ENCODE measurements at places on chromosomes 7 and 10.

DNA sequence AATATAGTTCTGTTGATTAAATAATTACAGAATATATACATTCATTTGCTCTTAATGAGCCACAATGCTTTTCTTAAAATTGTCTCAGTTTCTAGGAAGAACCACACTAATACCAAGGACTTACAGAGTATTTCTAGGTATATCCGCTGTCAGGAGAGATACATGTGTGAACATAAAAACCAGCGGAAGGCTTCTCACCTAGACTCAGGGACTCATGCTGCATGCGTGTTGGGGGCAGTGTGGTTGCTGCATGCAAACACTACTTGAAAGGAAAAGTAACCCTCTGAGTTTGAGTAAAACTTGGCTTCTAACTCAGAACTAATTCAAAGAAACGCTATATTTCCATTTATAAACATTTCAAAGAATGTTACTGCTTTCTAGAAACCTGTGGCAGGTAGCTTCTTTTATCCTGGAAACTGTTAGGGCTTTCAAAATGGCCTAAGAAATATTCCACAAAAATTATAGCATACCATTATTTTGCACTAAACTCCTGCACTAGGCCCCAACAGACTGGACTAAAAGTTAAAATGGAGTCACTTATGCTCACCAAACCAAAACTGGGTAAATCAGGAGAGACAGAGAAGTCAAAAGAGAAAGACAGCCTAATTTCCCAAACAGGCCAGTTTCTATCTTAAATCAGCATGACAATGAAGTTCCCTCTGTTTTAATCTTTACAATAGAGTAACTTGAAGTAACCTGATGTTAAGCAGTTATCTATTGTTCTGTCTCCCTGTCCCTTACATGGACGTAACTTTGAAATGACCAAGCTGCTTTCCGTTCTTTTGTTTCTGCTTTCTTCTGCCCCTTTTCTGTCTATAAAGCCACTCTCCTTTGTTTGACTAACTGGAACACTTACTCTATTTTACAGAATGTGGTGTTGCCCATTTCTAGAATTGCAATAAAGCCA lies 95.2 kb upstream of the FAM133B start:
- peak; percentile 44 for DNase-seq

- DNase-seq, result no peak
Observed at GRCh38 chr7:127793582-127793981, 141.6 kb downstream of the SND1 start.

- DNase-seq, result no peak
Observed at GRCh38 chr10:126042354-126042753, 146.0 kb downstream of the FANK1 start.

DNA sequence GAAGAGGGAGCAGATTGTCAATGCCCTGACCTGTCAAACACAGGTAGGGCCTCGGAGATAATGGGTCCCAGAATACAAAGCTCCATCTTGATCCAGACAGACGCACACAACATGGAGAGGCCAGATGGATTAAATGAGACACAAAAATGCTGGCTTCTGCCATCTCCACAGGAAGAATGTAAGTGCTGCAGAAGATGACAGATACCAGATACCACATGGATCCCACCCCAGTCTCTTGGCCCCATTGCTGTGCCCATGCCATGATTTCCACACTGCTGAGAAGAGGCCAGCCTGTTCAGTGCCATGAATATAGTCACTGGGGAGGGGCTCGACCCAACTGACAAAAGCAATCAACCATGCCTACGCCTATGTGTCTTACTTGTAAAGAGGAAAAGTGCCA lies 487.9 kb downstream of the PARD3 start:
- DNase-seq, result no peak

DNA sequence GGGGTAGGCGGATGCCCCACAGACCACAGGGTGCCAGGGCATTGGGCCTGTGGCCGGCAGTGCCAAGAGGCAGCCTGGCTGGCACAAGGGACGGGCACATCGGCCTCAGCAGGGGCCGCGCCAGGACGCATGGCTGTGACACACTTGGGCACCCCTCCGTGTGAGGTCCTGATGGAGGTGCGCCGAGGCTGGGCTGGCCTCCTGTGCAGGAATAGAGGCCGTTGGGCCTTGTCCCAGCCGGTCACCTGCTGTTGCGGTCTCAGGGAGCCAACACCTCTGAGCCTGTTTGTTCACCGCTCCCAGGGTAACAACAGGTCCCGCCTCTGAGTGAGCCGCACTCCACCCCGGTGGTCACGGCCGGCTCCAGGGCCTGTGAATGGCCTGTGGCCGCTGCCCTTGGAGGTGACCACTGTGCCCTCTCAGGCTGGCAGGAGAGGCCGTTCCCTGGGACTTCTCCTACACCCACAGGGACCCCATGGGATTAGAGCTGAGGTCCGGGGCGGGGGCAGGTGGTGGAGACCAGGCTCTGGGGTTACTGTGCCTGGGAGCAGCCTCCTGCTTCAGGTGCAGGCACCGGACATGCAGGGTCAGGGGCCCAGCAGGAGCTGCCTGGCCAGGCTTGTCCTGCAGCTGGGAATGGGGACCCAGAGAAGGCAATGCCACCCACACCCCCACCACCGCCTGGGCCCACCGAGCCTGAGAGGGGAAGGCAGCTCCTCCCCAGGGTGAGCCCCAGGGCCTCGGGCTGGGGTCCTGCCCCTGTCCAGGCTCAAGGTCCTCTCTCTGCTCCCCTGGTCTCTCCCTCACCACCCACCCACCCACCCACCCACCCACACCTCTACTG lies 12.0 kb downstream of the PWWP2B start:
- no peak for DNase-seq

GRCh38 chr10:126538439-126539135 lies 131.9 kb downstream of the C10orf90 start:
- DNase-seq, result no peak

DNA sequence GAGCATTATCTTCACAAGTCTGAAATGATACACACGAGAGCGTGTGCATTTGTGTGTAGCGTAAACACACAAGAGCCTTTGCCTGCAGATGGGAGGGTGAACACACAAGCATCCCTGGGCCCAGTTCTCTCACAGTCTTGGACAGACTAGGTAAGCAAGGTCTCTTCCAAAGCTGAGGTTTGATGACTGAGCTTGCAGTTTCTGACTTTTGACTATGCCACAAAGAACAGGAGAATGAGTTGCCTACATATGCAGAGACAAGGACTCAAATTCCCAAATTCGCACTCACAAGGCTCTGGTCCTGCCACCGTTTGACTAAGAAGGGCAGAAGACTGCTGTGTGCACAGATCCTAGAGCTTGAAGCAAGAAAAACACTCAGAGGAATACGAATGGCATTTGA lies 55.8 kb downstream of the FAM53B start:
- DNase-seq, result no peak

GRCh38 chr7:2105917-2106316 lies 126.8 kb downstream of the MAD1L1 start:
- no peak for DNase-seq

DNA sequence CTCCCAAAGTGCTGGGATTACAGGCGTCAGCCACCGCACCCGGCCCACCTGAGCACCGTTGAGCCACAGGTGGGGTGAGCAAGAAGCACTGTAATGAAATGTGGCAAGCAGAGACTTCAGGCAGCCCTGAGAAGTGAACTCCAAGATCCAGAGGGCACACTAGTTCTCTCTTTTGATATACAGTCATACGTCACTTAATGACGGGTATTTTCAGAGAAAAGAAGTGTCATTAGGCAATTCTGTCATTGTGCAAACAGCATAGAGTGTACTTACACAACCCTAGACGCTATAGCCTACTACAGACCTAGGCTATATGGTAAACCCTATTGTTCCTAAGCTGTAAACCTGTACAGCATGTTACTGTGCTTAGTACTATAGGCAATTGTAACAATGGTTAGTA lies 7.9 kb downstream of the PANK1 start:
- DNase-seq, result no peak

DNA sequence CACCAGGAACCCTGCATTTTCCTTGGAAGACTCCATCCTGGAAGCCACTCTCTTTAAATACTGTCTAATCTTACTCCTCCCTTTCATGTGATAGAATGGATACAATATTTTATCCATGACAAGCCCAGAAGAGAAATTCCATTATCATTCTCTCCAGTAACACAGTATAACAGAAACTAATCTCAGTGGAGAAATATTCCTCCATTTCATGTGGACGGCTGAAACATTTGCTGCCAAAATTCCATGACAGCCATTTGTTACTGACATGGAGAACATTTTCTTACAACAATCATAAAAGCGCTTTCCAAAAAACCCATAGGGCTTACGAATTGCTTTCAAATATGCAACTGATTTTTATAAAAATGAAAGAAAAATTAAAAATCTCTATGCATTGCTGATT lies 392.8 kb upstream of the KLF6 start:
- no peak for DNase-seq

- DNase-seq, result no peak
Observed at GRCh38 chr7:18167815-18168214, 140.2 kb upstream of the PRPS1L1 start.

DNA sequence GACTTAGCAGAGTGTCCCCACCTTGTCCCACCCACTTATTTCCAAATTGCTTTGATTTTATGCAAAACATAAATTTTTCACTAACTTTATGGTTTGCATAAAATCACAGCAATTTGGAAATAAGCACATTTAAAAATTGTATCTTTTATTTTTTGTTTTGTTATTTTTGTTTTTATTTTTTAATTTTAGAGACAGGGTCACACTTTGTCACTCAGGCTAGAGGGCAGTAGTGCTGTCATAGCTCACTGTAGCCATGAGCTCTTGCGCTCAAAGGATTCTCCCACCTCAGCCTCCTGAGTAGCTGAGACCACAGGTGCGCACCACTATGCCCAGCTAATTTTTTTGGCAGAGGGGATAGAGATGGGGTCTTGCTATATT lies 43.2 kb downstream of the APBB1IP start:
- DNase-seq, result no peak

- DNase-seq, result no peak
Observed at GRCh38 chr7:66352071-66352470, 146.9 kb downstream of the TPST1 start.

DNA sequence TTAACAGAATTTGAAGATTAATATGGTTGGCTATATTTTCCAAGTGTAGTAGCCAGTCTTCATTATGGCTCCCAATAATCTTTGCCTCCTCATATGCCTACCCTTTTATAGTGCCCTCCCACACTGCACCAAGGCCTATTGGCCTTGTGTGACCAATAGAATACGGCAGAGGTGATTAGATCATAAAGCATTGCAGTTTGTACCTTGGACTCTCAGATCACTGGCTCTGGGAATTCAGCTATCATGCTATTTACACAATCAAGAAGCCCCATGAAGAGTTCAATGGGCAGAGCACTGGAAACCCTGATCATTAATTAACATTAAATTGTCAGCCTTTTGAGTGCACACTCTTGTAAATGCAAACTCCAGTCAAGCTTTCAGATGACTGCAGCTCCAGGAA lies 154.5 kb upstream of the MAGI2 start:
- DNase-seq, result no peak

- no peak for DNase-seq
Observed at GRCh38 chr7:122199171-122199570, 55.1 kb upstream of the AASS start.

DNA sequence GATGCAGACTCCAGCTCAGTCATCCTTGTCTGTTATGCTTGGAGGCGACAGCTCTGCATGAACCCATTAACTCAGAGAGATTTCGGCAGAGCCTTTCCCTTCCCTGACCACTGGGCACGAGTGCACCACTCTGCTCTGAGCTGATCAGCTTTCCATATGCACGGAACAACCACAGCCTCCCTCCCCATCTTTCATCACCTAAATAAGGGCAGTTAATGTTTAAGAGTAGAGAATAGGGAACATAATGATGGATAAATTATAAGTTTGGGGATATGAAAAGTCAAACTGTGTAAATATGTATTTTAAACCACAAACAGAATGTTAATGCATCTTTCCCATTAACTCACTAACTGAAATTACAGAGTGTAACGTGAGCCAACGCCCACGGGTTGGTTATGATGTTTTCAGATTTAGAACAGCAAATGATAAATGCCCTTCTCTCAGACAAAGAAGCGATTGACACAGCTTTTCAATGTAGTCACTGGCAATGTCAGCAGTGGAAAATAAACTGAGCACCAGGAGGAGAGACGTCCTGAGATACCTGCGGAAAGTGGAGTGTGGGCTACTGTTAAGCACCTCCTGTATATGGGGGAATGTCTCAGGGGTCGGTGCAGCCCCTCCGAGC lies 658.2 kb downstream of the LRMDA start:
- DNase-seq, result no peak

DNA sequence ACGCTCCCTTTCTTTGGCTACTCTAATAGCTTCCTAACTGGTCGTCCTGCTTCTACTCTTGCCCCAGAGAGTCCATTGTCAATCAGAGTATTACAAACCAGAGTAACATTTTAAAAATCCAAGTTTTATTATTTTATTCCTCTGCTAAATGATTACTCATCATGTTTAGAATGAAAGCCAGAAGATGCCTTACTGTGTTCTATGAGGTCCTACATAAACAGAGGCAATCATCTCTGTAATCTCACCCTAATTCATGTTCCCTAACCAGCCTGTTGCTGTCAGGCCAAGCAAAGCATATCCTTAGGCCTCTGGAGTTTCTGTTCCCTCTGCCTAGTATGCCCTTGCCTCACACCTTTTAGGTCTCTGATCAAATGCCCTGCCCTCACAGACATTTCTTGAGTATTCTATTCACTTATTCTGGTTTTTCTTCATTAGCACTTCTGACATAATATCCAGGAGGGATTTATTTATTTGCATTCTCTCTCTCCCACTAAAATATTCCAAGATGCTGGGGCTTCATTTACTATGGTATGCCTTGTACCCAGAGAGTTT lies 497.5 kb downstream of the PHTF2 start:
- DNase-seq, result no peak

GRCh38 chr10:71367271-71367670 lies 29.4 kb upstream of the CDH23 start:
- DNase-seq, result no peak

DNA sequence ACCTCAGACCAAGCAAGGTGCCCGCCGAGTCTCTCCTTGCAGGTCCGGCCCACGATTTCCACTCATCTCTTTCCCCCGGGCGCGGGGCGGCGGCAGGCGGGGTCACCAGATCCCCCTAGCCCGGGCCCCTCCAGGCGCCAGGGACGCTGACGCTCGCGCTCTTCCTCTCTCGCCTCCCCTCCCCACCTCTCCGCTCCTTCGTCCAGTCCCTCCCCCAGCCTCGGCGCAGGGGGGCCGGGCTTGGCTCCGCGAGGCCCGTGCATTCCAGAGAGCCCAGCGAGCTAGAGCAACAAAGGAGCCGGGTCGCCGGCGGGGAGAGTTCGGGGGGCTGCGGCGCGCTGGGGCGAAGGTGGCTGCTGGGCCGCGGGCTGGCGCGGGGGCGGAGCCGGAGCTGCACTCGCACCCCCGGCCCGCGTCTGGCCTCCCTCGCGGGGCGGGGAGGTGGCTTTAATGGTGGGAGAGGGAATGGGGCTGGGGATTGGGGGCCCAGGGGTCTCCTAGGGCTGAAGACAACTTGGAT lies at the start of gene SMO:
Gene SMO, plus strand, starts transcription at position 262 of the 520 bp plus-strand sequence. CDS start 519 bp downstream, outside the sequence.
- DNase-seq, result no peak

DNA sequence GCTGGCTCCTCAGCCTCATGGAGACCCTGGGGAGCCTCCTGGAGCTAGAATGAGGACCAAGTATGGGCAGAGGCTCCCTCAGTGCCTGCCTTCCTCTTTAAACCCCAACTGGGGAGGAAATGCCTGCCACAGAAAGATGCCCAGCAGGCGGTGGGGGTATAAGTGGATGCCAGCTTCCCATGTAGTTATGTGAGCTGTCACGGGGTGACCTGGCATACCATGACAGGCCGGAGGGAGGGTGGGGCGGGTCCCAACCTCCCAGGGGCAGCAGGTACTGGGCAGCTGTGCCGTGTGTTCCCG lies 35.0 kb downstream of the COL13A1 start:
- no peak for DNase-seq
